ENCODE measurements at places on chromosomes 12 and 14.
A peak's percentile ranks its signal among the peaks of the same experiment; 100 is the strongest.

DNA sequence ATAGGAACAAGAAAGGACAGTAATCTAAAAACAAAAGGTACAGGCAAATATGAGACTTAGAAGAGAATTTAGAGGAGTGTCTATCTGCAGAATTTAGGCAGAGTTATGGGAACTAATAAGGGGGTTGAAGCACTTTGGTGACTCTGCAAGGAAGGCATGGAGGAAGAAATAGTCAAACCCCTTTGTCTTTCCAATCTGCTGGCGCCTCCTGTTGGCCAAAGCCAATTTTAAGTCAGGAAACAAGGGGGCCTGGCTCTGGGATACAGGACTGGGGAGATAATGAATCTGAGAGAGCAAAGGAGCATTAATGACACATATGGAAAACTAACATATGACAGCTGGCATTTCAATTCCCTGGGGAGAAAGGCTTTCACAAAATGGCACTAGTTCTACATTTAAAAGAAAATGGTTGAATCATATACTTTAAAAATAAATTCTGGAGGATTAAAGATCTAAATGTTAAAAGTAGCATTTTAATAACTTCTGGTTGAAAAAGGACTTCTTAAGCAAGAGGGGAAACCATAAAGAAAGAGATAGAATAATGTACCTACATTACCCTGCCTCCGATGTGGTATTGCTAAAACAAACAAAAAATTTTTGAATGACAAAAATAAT, 48.5 kb upstream of the CSRP2 start:
- no peak for DNase-seq

GRCh38 chr12:116233669-116234068, 43.8 kb downstream of the MED13L start:
- DNase-seq = no peak

GRCh38 chr14:24631749-24632335, 2.1 kb downstream of the GZMB start:
- no peak for DNase-seq

DNA sequence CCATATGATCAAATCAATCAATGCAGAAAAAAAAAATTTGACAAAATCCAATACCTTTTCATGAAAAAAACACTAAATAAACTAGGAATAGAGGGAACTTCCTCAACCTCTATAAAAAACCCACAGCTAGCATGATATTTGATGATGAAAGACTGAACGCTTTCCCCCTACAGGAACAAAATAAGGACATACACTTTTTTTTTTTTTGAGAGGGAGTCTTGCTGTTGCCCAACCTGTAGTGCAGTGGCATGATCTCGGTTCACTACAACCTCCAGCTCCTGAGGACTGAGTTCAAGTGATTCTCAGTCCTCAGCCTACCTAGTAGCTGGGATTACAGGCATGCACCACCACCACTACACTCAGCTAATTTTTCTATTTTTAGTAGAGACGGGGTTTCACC, 17.9 kb upstream of the CAMKK2 start:
- DNase-seq = no peak

- DNase-seq = peak; percentile 79
Measured at GRCh38 chr14:49893309-49894213, 679 bp downstream of the ARF6 start.

DNA sequence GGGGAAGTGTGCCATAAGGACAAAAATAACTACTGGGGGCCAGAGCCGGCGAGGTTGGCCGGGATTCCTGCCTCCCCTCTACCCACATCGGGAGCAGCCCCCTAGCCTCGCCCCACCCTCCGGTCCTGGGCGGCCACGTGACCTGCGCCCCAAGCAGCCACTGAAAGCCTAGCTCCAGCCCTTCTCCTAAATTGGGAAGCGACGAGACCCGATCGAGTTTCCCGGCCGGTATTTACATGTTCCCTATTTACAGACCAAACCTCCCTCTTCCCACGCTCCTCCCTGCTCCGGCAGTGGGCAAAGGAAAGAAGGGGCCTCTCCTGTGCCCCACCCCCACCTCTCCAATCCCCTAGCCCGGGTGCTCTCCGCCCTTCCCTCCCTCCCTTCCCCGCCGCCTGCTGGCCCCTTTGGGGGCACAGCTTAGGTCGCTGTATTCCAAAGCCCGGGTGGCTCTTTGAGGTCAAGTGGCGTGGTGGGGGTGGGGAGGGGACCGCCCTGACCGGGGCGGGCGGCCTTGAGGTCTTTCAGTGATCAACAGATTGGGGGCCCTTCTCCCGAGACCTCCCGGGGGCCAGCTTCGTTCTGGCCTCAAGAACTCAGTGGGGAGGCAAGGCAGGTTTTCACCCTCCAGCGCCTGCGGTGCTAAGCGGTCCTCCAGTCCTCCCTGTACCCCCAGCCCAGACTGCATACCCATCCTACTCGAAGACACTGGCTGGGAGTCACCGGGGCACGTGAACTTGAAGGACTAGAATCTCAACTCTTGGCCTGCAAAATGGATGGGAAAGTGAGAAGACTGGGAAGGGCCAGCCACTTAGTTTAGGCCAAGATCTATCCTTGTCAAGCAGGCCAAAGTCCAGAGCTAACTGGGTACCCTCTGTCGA, 6.3 kb upstream of the CTDSP2 start:
- DNase-seq = no peak

DNA sequence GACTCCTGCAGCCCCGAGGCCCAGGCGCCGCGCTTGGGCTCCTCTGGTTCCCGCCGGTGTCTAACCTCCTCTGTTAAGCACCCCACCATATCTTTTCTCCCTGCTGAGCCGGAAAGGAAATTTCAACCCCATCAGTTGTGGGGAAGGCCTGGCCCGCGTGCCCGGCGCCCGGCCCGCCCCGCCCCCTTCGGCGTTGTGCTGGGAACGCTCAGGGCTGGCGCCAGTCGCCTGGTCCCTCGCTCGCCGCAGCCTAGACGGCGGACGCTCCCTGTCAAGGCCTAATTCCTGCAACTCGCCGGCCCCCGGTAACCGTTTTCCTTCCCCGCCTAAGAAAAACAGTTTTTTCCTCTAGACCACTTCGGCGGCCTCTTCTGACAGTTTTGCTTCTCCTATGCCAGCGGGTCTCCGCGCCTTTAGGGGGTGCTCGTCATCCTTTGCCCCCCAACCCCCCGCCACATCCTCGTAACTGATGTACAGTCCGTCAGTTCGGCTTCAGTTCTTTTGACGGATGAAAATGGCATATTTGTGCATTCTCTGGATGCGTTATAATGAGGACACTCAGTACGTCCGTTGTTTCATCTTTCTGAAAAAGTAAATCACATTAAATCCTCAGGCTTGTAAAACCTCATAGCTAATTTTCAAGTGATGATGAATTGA, 506 bp upstream of the NAP1L1 start:
- DNase-seq = no peak

GRCh38 chr12:124542021-124542949, 25.1 kb downstream of the NCOR2 start:
- DNase-seq = no peak

DNA sequence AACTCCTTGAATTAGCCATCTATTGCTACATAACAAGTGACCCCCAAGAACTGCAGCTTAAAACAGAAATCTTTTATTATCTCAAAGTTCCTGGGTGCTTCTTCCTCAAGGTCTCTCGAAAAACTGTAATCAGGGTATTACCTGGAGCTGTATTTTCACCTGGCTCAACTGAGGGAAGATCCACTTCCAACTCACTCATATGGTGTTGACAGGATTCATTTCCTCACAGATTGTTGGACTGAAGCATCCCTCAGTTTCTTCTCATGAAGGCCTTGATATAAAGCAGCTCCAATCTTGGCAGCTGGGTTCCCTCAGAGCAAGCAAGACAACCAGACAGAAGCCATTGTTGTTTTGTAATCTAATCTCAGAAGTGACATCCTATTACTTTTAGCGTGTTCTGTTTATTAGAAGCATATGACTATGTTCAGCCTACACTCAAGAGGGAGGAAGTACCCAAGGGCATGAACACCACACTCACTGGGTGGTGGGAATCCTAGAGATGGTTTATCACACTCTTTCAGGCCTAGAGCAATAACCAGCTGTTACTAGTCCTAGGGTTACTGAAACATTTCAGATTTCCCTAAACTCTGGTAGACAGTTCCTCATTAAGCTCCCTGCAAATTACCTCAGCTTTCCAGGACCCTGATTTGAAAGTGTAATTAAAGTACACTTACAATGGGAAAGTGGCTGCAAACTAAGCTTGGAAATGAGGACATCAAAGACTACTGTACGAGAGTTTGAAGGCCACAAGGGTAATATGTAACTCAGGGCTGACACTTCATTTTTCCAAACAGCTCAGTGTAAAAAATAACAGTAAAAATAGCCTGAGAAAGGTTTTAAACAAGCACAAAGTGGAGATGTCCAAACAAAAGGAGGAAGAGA, 222.2 kb downstream of the SEC23A start:
- no peak for DNase-seq

DNA sequence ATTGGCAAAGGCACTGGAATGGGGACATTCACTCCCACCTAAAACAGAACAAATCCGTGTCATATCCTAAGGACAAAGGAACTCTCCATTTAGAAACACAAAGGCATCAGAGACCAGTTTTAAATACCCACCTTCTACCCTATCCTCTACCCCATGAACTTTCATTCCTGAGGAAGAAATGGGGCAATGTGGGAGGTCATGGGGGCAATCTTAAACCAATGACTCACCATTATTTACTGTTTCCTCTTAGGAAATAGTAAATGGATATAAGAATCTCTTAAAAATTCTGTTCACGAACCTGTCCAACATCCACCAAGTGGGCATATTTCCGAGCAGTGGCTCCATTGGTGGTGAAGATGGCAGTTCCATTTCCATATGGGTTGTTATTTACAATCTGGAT, 19.4 kb downstream of the ALDH6A1 start:
- DNase-seq = no peak

DNA sequence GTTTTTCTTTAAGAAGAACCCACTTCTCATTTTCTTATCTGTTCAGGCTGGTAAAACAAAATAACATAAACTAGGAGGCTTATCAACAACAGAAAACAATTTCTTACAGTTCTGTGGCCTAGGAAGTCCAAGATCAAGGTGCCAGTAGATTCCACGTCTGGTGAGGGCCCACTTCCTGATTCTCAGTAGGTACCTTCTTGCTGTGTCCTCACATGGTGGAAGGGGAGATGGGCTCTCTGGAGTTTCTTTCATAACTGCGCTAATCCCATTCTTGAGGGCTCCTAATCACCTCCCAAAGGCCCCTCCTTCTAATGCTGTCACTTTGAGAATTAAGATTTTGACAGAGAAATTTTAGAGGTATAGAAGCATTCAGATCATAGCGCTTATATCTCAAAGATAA, 33.4 kb downstream of the TXNRD1 start:
- no peak for DNase-seq

GRCh38 chr12:132214891-132215290, 70.6 kb downstream of the NOC4L start:
- no peak for DNase-seq

GRCh38 chr14:23284654-23285529, 1.0 kb downstream of the HOMEZ start:
- DNase-seq = peak; percentile 11

DNA sequence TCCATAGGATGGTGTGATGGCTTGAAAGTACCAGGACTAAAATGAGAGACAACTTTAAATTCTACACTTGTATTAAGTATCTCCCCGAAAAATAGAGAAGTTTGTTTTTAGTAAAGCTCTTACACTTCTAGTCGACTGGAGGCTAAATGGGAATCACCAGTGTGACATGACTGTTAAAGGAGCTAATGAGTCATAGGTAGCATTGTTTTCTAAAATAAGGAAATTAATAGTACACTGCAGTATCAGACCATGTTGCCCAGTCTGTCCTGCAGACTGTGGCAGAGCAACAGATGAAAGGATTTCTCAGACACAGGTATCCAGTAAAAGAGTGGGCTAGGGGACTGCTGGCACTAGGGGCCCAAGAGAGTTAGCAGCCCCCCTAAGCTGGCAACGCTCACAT, 140.1 kb downstream of the TMEM117 start:
- DNase-seq = no peak

DNA sequence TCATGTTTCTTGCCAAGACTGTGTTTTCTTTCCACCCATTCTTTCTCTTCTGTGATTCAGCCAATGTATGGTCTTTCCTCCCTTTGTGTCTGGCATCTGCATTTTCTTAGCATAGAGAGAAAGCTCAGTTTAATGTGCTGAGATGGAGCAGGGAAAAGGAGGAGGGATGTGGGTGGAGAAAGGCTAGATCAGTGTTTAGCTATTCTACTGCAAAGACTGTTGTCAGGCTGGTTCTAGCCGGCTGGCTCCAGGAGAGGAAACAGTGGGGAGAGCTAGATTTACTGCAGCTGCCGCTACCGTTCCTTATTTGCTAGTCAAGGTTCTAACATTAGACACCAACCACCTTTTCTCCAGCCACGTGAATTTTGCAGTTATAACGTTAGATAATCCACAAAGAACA, 5.2 kb upstream of the RIMKLB start:
- DNase-seq = peak; percentile 59

DNA sequence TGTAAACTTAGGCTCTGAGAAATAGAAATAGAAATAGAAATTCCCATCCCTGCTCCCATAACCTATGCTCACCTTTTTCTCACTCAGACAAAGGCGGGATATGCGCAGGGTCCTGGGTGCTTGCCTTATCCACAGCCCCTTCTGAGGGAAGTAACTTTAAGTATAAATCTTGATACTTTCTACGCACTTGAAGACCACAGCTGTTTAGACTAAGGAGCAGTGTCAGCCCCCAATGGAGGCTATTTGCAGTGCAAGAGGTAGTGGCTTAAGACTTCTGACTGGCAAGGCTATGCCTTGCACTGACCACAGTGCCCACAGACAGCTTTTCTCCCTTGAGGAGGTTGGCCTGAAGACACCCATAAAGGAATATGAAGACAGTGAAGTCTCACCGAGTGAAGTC, 35.2 kb downstream of the ASCL1 start:
- DNase-seq = no peak

GRCh38 chr12:108843187-108843586, 14.2 kb downstream of the SSH1 start:
- no peak for DNase-seq

- no peak for DNase-seq
Measured at GRCh38 chr12:49388682-49389386, 21.6 kb downstream of the SPATS2 start.

DNA sequence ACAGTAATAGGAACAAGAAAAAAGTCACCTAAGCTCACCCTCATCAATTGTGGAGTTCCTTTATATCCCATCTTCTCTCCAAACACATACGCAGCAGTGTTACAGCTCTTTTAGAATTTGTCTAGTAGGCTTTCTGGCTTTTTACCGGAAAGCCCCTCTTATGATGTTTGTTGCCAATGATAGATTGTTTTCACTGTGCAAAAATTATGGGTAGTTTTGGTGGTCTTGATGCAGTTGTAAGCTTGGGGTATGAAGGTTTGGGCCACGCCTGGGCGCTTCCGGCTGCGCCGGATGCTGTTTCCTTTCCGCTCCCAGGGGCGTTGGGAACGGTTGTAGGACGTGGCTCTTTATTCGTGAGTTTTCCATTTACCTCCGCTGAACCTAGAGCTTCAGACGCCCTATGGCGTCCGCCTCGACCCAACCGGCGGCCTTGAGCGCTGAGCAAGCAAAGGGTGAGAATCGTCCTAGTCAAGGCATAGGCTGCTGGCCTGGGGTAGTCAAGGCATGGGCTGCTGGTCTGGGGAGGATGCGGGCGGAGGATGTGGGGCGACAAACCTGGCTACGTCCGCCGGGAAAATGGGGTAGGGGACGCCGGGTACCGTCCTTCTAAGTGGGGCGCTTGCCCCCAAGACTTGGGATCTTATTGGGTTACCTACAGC, at the start of the genes C12orf57 and RNU7-1:
C12orf57 (plus strand) TSS at position 301 of the 659 bp plus-strand sequence; CDS start at position 401, 100 bp downstream.
RNU7-1 (plus strand) TSS at position 95 of the 659 bp plus-strand sequence.
- DNase-seq = peak; percentile 76

GRCh38 chr14:87131879-87132278, 861.1 kb downstream of the GALC start:
- no peak for DNase-seq

- DNase-seq = no peak
Measured at GRCh38 chr12:77723308-77723707, 107.4 kb upstream of the NAV3 start.
